Sigmoid colon (tissue), 7 donors: ENCODE measurements at places on chromosomes 4 and X.

GRCh38 chr4:81348778-81349094 is 123.0 kb downstream of the RASGEF1B start:
- no peaks in the 10 kb centered on the region for H3K4me1 ChIP-seq
- no peaks in the 10 kb centered on the region for H3K27me3 ChIP-seq
- no peaks in the 10 kb centered on the region for H3K36me3 ChIP-seq
- H3K27ac ChIP-seq: no peak overlapping the region
- DNase-seq: no peak

- DNase-seq: no peak
- no peak overlapping the region for H3K4me3 ChIP-seq
- H3K4me1 ChIP-seq: no peaks in the 10 kb centered on the region
- no peak overlapping the region for H3K27ac ChIP-seq
Measured at GRCh38 chr4:170805352-170805751, 715.6 kb upstream of the AADAT start.

DNA sequence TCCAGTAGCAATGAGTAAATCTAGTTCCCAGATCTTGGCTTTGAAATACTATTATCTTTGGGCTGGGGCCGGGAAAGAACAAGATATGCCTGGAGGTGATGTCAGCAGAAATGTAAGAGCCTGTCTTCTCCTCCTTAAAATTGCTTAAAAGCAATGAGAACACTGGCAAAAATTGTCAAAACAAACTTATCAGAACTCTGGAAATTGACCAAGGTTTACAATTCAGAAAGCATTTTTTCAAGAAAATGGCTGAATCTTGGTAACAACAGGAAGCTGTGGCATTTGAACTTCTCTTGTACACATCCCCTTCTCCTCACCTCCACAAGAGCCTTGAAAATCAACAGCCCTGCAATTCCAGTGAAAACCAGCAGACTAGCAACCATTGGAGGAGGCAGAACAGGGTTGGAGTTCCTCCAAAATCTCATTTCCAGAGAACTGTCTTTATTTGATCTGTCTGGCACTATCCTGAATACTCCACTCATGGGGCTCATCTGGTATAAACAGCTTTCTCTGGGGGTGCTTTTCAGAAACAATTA is 13.5 kb downstream of the TIMP1 start:
- H3K36me3 ChIP-seq: no peaks in the 10 kb centered on the region
- H3K4me1 ChIP-seq: no peaks in the 10 kb centered on the region
- H3K27me3 ChIP-seq: no peaks in the 10 kb centered on the region
- H3K27ac ChIP-seq: no peak overlapping the region

DNA sequence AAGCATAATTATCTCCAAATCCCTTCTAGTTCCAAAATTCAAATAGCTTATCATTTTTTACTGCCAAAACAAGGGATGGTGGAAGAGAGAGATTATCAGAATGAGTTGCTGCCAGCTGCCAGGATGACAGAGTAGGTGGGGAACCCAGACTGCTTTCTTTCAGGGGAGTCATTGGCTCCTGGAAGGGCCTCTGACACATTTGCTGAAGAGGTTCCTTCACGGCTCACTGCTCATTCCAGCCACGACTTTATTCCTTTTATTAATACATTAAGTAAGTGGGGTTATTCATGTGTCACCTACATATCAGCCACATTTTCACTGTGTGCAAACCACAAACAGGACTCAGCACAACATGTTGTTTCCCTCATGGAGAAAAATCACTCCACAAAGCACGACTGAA is 12.7 kb upstream of the SMIM43 start:
- no peaks in the 10 kb centered on the region for H3K4me1 ChIP-seq
- no peak overlapping the region for H3K27ac ChIP-seq
- no peaks in the 10 kb centered on the region for H3K36me3 ChIP-seq
- no peaks in the 10 kb centered on the region for H3K27me3 ChIP-seq
- no peak overlapping the region for H3K4me3 ChIP-seq

- no peaks in the 10 kb centered on the region for H3K36me3 ChIP-seq
- H3K4me3 ChIP-seq: no peak overlapping the region
- H3K27ac ChIP-seq: peak overlapping the region; percentile 51
- peaks cover 36% of the 10 kb centered on the region for H3K4me1 ChIP-seq
Measured at GRCh38 chr4:150130933-150131332, 52.7 kb downstream of the DCLK2 start.

- no peak overlapping the region for H3K27ac ChIP-seq
- no peaks in the 10 kb centered on the region for H3K27me3 ChIP-seq
- H3K4me3 ChIP-seq: no peak overlapping the region
- no peaks in the 10 kb centered on the region for H3K4me1 ChIP-seq
- H3K36me3 ChIP-seq: no peaks in the 10 kb centered on the region
Measured at GRCh38 chrX:3295731-3296130, 50.7 kb downstream of the MXRA5 start.

- H3K36me3 ChIP-seq: no peaks in the 10 kb centered on the region
- no peaks in the 10 kb centered on the region for H3K27me3 ChIP-seq
- no peaks in the 10 kb centered on the region for H3K4me1 ChIP-seq
- DNase-seq: no peak
Measured at GRCh38 chrX:115029869-115030570, 12.6 kb upstream of the IL13RA2 start.

- H3K27ac ChIP-seq: no peak overlapping the region
- no peak overlapping the region for H3K4me3 ChIP-seq
- no peak for DNase-seq
- no peaks in the 10 kb centered on the region for H3K36me3 ChIP-seq
Measured at GRCh38 chr4:175394208-175394607, 417.9 kb downstream of the GPM6A start.

- no peak overlapping the region for H3K4me3 ChIP-seq
- H3K27ac ChIP-seq: no peak overlapping the region
- H3K4me1 ChIP-seq: no peaks in the 10 kb centered on the region
- DNase-seq: no peak
Measured at GRCh38 chr4:79294064-79294463, 31.8 kb downstream of the NAA11 start.

- no peak for DNase-seq
- H3K27me3 ChIP-seq: no peaks in the 10 kb centered on the region
- H3K4me1 ChIP-seq: peaks cover 16% of the 10 kb centered on the region
- no peaks in the 10 kb centered on the region for H3K36me3 ChIP-seq
- no peak overlapping the region for H3K4me3 ChIP-seq
Measured at GRCh38 chr4:145870155-145871020, 68.2 kb downstream of the ZNF827 start.

- peaks cover 91% of the 10 kb centered on the region for H3K4me1 ChIP-seq
- no peak overlapping the region for H3K4me3 ChIP-seq
- H3K27me3 ChIP-seq: no peaks in the 10 kb centered on the region
- no peak for DNase-seq
- peak overlapping the region; percentile 98 for H3K27ac ChIP-seq
Measured at GRCh38 chr4:168845897-168846296, 164.2 kb downstream of the CBR4 start.

DNA sequence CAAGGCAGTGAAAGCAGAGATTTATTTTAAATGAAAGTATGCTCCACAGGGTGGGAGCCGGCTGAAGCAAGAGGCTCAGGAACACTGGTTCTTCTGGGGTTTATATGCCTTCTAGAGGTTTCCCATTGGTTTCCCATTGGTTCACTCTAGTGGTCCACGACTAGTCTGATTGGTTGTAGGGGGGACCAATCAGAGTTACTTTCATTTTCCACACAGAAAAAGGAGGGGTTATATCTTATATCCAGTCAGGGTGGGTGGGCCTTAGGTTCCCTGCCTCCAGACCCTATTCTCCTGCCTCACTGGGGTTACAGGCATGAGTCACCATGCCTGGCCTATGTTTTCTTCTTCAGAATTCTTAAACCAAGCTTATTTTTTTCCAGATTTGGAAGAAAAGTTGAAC is 101.6 kb downstream of the KLHL8 start:
- DNase-seq: no peak
- H3K4me1 ChIP-seq: peaks cover 51% of the 10 kb centered on the region
- H3K4me3 ChIP-seq: peak overlapping the region; percentile 40
- peaks cover 26% of the 10 kb centered on the region for H3K36me3 ChIP-seq
- H3K27ac ChIP-seq: peak overlapping the region; percentile 86
